H1 (cell line): ENCODE measurements at places on chromosomes 3 and 15. TPM values are rescaled to one million over a fixed set of nuclear protein-coding genes. Genes with fewer than 3 reads are reported as not detected.

DNA sequence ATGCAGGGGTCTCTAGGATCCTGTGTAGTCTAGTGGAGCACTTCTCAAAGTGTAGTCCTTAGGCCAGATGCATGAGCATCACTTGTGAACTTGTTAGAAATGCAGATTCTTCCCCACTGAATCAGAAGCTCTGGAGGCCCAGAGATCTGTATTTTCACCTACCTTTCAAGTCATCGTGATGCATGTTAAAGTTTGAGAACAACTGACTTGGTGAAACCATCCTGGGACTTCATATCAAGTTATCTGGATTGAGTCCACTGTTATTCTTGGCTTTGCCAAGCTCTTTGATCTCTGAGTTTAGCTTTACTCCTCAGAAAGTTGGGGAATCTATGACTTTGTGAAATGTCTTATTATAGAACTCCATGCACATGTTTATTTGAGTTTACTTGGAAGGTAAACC, 78.5 kb downstream of the ARNT2 start:
- DNase-seq = no peak
- H3K27me3 ChIP-seq = no peaks in the 10 kb centered on the region
- H3K4me3 ChIP-seq = no peak overlapping the region
- H3K4me1 ChIP-seq = peaks cover 10% of the 10 kb centered on the region
- H3K36me3 ChIP-seq = no peaks in the 10 kb centered on the region; the same call in 1 of the 2 replicates
- H3K27ac ChIP-seq = no peak overlapping the region

- no peak overlapping the region for H3K27ac ChIP-seq
- no peak overlapping the region for H3K4me3 ChIP-seq
- no peak for DNase-seq
- no peaks in the 10 kb centered on the region for H3K27me3 ChIP-seq
- peaks cover 4% of the 10 kb centered on the region for H3K4me1 ChIP-seq
Measured at GRCh38 chr15:55619783-55620182, 31.6 kb upstream of the PYGO1 start.

DNA sequence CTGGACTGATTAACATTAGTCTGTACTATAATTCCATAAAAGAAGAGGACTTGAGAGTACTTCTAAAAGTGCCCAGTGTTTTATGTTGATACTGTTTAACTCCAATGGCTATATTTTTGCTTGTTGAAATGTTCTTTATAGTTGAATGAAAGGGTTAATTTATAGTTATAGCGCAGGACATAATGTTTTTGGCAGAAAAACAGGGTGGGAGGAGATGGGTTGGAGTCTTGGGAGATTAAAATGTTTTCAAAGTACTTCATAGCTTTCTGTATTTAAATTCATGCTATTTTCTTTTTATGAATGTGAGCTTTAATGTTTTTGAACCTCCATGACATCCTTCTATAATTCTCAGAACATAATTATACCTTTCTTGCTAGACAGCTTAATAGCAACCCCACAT, 108.2 kb downstream of the CNTN3 start:
- no peak for DNase-seq
- H3K36me3 ChIP-seq = no peaks in the 10 kb centered on the region
- H3K4me1 ChIP-seq = no peaks in the 10 kb centered on the region
- no peak overlapping the region for H3K27ac ChIP-seq
- no peak overlapping the region for H3K4me3 ChIP-seq
- no peaks in the 10 kb centered on the region for H3K27me3 ChIP-seq

DNA sequence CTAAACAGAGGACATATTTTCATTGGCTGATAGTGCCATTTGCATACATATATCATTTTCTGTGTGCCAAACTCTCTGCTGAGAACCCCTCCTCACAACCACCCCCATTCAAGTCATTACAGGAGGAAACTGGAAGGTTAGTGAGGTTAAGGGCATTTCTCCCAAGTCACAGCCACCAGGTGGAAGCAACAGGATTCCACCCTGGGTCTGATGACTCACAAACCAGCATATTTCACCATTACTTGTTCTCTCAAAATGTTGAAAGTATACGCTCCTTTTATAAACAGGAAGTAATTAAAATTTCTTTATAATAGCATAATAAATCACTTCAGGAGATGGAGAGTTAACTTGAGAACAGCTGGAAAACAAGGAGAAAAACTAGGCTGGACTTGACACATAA, 398.6 kb upstream of the WNT5A start:
- no peaks in the 10 kb centered on the region for H3K36me3 ChIP-seq
- peaks cover 12% of the 10 kb centered on the region for H3K4me1 ChIP-seq
- H3K27me3 ChIP-seq = no peaks in the 10 kb centered on the region
- DNase-seq = no peak
- no peak overlapping the region for H3K27ac ChIP-seq

GRCh38 chr15:55319537-55320237, 665 bp downstream of the PIGB start:
- peak overlapping the region; percentile 88 for H3K4me3 ChIP-seq
- DNase-seq = no peak
- no peak overlapping the region for H3K27ac ChIP-seq
- peaks cover 3% of the 10 kb centered on the region; the same call in 1 of the 2 replicates for H3K4me1 ChIP-seq

DNA sequence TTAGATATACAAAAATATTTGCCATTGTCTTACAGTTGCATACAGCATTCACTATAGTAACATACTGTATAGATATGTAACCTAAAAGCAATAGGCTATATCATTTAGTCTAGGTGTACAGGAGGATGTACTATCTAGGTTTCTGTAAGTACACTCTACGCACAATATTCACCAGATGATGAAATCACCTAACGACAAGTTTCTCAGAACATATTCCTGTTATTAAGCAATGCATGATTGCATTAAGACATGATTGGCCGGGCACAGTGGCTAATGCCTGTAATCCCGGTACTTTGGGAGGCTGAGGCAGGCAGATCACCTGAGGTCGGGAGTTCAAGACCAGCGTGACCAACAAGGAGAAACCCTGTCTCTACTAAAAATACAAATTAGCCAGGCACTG, 14.5 kb upstream of the PRKCI start:
- no peak overlapping the region for H3K27ac ChIP-seq
- no peak for DNase-seq
- no peaks in the 10 kb centered on the region for H3K36me3 ChIP-seq
- no peak overlapping the region for H3K4me3 ChIP-seq
- no peaks in the 10 kb centered on the region for H3K4me1 ChIP-seq

- H3K4me1 ChIP-seq = no peaks in the 10 kb centered on the region
- no peak for DNase-seq
- H3K27me3 ChIP-seq = no peaks in the 10 kb centered on the region
Measured at GRCh38 chr3:124352149-124352539, 360.2 kb upstream of the ROPN1 start.

DNA sequence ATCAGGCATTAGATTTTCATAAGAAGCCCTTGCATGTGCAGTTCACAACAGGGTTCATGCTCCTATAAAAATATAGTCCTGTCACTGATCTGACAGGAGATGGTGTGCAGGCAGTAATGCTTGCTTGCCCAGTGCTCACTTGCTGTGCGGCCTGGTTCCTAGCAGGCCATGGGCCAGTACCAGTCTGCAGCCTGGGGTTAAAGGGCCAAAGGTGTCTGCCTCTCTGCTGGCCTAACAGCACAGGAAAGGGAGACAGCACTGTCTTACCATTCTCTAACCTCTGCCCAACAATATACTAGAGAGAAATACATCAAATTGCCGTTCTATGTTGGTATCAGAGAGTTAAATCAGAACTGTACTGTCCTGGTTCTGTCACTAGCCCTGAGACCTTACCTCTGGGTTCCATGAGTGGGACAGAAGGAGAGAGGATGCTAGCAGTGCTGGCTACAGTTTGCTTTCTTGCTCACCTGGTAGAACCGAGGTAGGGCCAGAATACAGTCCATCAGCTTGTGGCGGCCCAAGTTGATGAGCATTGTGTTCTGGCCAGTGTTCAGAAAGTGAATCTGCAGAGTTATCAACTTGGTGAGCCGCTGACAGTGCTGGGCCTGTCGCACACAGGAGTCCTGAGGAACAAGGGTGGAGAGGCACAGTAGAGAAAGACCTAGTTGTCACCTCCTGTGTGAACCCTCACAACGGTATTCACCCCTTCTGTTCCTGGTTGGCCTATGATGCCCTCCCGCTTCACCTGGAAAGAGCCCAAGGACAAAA, 28.6 kb downstream of the EIF3J start:
- peaks cover 77% of the 10 kb centered on the region for H3K36me3 ChIP-seq
- no peaks in the 10 kb centered on the region for H3K4me1 ChIP-seq
- DNase-seq = no peak
- H3K27ac ChIP-seq = no peak overlapping the region

GRCh38 chr15:57527382-57528091, 64.2 kb upstream of the MYZAP start:
- no peaks in the 10 kb centered on the region for H3K27me3 ChIP-seq
- H3K36me3 ChIP-seq = peaks cover 51% of the 10 kb centered on the region
- no peaks in the 10 kb centered on the region for H3K4me1 ChIP-seq
- peak; percentile 50 for DNase-seq
- no peak overlapping the region for H3K4me3 ChIP-seq

GRCh38 chr15:53320816-53321215, 438.6 kb downstream of the WDR72 start:
- no peak overlapping the region for H3K27ac ChIP-seq
- no peak for DNase-seq
- H3K4me3 ChIP-seq = no peak overlapping the region
- H3K36me3 ChIP-seq = no peaks in the 10 kb centered on the region

- no peak overlapping the region for H3K4me3 ChIP-seq
- H3K4me1 ChIP-seq = peaks cover 18% of the 10 kb centered on the region; the same call in 1 of the 2 replicates
- H3K27me3 ChIP-seq = peaks cover 4% of the 10 kb centered on the region
- no peaks in the 10 kb centered on the region; the same call in 1 of the 2 replicates for H3K36me3 ChIP-seq
Measured at GRCh38 chr3:25426408-25426807, 1.7 kb upstream of the RARB start.

- no peaks in the 10 kb centered on the region for H3K36me3 ChIP-seq
- H3K27me3 ChIP-seq = no peaks in the 10 kb centered on the region
- no peak overlapping the region for H3K4me3 ChIP-seq
- H3K4me1 ChIP-seq = no peaks in the 10 kb centered on the region
Measured at GRCh38 chr3:67976663-67977062, 322.3 kb upstream of the SUCLG2 start.

Gene TMEM45A
- 6.9 and 14.2 TPM in 2 replicates for polyA plus RNA-seq

Gene TUSC7
- not detected in 2 replicates for polyA plus RNA-seq

Gene NEK10
- polyA plus RNA-seq = 0.18 and 0.24 TPM in 2 replicates

Gene GP9
- polyA plus RNA-seq = not detected in 2 replicates

Gene ADGRG7
- not detected in 2 replicates for polyA plus RNA-seq

Gene AMIGO3
- 8.8 and 13.1 TPM in 2 replicates for polyA plus RNA-seq
